ENCODE measurements at places on chromosomes 6 and 20.
A peak's percentile ranks its signal among the peaks of the same experiment; 100 is the strongest.

- no peak for DNase-seq
Measured at GRCh38 chr6:70309243-70309642, 6.4 kb upstream of the COL9A1 start.

DNA sequence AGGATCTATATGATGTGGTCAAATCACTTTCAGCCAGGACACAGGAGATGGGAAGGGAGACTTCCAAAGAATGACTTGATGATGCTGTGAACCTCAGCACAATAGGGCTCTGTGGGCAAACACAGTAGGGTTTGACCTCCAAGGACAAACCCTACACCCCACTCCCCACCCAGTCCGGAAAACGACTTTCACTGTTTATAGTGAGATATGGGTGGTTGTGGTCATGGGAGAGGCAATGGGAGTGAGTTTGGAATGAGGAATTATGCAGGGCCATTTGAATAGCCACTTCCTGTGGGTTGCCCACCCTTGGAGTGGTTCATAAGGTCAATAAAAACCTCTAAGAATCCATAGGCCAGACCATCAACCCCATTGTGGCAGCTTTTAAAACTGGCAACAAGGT, 38.4 kb upstream of the PRND start:
- no peak for DNase-seq

DNA sequence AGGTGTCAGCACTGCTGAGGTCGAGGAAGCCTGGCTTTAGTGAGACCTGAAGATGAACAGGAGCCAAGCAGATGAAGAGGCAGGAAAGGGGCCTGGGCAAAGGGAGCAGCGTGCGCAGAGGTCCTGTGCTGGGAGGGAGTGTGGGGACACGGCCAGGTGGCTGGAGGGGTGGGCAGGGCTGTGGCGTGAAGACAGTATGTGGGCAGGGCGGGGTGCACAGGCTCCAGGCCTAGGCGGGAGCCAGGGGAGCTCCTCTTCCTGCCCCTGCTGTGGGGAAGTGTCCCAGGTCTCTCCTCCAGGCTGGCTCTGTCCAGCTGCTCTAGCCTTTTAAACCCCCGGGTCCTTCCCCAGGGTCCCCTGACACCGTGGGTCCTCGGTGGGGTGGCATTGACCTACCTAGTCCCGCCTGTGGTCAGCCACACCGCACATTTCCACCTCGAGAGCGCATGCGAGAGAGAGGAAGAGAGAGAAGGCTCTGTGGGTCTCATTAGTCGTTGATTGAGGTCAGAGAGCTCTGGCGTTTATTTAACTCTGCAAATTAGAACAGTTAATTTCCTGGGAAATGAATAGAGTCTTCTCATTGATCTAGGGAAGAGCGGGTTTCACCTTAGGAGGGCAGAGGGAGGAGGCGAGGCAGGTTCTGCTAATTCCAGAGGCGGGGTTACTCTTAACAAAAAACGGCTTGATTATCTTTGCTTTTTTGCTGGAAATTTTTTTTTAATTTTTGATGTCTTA, 68.8 kb downstream of the CDH4 start:
- no peak for DNase-seq

GRCh38 chr20:50911716-50912115, 19.5 kb downstream of the ADNP start:
- DNase-seq, result no peak

DNA sequence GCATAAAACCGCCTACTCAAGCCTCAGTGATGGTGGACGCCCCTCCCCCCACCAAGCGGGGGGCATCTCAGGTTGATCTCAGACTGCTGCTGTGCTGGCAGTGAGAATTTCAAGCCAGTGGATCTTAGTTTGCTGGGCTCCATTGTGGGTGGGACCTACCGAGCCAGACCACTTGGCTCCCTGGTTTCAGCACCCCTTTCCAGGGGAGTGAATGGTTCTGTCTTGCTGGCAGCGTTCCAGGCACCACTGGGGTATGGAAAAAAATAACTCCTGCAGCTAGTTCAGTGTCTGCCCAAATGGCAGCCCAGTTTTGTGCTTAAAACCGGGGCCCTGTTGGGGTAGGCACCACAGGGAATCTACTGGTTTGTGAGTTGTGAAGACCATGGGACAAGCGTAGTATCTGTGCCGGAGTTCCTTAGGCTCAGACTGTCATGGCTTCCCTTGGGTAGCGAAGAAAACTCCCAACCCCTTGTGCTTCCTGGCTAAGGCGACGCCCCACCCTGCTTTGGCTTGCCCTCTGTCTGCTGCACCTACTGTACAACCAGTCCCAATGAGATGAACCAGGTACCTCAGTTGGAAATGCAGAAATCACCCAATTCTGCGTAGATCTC, 1334.5 kb upstream of the ADGRB3 start:
- DNase-seq, result no peak

DNA sequence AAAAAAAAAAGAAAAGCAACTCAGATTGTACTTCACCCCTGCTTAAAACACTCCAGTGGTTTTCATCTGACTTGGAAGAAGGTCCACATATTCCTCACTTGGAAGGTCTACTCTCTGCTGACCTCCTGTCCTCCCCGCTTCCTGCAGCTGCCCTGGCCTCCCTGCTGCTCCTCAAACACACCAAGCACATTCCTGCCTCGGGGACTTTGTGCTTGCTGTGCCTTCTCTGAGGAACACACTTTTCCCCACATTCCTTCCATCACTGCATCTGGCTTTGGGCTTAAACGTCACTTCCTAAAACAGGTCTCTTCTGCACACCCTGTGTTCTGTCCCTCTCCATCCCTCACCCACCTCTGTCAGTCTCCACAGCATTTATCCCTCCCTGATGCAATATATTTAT, 4.9 kb upstream of the PDYN start:
- no peak for DNase-seq

GRCh38 chr6:140073456-140073855, 699.0 kb upstream of the CITED2 start:
- no peak for DNase-seq

DNA sequence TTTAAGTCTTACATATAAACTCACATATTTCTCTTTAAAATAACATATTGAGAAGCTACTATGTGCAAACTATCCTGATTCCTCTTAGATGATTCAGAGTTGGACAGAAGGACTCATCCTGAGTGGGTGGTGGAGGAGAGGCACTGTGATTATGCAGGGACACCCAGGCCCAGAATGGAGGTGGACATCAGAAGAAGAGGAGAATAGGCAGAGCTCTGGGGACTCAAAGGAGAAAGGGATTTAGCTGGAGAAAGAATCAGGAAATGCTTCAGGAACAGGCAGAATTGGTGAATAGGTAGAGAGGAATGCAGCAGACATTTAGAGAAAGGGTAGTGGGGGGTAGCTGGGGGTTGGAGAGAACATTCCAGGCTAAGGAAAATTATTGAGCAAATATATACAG, 17.4 kb downstream of the RCAN2 start:
- no peak for DNase-seq

- DNase-seq, result no peak
Measured at GRCh38 chr6:91088976-91089375, 502.1 kb upstream of the MAP3K7 start.

DNA sequence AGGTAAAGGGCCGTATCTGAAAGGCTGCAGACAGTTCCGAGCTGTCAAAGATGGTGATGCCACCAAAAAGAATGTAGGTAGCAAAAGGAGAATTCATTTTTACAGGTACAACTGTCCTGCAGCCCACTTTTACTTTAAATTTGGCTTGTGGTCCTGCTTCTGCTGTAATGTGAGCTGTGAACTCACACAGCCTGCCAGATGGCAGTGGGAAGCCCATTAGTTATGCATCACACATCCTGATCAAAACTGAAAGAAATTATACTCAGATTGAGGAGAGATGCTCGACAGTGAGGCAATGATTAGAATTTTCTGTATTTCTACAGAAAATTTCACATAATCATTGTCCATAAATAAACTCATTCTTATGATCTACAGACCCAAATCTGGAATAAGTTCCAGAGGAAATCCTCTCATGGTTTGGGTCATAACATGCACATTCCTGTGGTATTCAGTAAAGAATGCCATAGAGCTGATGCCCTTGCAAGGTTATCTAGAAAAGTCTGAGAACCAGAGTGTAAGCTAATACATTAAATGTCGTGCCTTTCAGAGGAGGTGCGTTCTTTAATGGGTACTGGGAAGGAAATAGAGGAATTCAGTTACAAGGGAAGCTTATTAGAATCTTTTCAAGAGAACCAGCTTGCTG, 23.9 kb upstream of the E2F3 start:
- no peak for DNase-seq

- DNase-seq, result no peak
Measured at GRCh38 chr6:110491644-110492317, 15.4 kb upstream of the SLC22A16 start.

DNA sequence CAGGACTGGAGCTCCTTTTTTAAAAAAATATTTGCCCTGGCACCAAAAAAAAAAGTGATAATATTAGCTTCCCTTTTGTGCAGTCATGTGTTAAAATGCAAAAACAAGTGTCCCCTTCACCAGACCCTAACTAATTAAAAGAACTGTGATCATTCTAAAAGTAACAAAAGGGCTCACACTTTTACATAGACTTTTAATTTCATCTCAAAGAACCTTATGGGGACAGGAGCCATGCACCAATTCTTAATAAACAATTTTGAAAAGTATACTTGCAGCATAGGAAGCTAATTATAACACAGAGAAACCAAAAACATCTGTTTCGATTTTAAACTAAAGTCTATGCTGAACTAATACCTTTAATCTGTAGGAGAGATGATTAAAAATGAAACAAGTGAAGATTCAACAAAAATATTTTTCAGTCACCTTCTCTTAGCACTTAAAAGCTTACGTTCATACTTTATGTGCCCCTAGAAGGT, 17.3 kb downstream of the STX7 start:
- no peak for DNase-seq

DNA sequence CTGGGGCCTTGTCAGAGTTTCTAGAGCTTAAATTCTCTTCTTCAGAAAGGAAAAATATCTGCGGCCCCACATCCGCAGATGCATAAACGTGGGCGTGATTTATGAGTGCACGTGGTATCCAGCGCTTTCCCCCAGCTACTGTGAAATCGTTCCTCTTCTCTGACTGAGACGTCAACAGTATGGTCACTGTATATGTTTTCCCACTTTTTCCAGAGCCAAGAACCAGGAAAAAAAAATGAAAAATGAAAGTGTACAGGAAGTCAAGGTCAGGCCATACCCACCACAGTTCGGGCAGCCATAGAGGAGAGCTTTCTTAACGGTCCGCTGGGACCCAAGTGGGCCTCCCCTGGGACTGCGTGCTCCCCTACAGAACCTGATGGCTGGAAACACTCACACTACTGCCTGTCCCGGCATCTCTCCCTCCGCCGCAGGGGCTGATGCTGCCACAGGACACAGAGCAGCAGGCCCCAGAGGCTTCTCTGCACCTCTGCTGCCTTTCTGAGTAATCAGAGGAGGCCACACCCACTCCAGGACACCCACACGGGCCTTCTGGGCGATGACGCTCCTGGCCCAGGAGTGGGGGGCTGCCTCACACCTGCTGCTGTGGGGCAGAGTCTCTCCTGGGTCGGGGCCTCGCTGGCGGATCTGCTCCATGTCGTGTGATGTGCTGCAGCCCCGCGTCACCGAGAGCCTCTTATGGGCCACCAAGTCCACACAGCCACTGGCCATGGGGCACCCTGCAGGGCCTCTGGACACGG, 16.4 kb upstream of the STX16 start:
- peak; percentile 35 for DNase-seq

DNA sequence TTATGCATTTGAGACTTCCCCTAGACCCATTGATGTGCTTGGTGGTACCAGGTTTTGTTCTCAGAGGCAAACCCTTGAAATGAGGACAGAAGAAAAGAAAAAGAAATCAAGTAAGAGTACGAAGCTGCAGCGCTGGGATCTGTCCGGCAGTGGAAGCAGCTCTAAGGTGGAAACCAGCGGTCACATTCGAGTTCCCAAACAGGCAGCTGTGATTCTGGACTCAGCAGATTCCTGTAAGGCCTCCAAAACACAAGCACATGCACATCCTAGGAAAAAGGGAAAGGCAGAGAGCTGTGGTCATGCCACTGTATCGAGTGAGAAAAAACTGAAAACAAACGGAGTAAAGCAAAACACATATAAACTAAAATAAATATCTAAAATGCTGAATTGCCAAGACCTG, 4.5 kb downstream of the FAM217B start:
- DNase-seq, result no peak

DNA sequence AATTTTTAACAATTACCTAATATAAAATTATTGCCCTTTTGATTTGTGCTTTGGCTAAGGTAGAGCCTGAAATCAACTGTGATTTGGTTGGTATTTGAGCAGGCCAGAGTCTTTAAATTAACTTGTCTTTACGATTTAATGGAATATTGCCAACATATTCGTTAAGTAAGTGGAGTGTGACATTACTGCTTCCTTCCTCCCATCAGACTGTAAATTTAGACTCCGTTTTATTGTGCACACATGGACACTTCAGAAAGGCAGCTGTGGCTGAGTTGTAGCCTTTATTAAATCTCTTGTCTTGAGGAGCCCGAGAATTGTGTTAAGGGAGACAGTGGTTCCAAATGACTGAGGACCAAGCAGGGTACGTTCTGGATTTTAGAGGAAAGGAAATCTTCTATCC, 57.4 kb downstream of the CAP2 start:
- no peak for DNase-seq

GRCh38 chr6:142414462-142415250, 112.8 kb downstream of the ADGRG6 start:
- no peak for DNase-seq

DNA sequence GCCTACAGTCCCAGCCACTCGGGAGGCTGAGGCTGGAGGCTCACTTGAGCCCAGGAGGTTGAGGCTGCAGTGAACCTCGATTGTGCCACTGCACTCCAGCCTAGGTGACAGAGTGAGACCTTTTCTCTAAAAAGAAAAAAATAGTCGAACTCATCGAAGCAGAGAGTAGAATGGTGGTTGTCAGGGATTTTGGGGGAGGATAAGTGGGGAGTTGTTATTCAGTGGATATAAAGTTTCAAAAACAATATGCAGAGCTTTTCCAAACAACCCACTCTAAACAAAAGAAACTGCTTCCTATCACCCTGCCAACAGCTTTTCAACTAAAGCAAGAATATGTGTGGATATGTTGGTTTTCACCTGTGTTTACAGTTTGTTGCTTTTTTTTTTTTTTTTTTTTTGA, 11.6 kb upstream of the MAK start:
- DNase-seq, result no peak

DNA sequence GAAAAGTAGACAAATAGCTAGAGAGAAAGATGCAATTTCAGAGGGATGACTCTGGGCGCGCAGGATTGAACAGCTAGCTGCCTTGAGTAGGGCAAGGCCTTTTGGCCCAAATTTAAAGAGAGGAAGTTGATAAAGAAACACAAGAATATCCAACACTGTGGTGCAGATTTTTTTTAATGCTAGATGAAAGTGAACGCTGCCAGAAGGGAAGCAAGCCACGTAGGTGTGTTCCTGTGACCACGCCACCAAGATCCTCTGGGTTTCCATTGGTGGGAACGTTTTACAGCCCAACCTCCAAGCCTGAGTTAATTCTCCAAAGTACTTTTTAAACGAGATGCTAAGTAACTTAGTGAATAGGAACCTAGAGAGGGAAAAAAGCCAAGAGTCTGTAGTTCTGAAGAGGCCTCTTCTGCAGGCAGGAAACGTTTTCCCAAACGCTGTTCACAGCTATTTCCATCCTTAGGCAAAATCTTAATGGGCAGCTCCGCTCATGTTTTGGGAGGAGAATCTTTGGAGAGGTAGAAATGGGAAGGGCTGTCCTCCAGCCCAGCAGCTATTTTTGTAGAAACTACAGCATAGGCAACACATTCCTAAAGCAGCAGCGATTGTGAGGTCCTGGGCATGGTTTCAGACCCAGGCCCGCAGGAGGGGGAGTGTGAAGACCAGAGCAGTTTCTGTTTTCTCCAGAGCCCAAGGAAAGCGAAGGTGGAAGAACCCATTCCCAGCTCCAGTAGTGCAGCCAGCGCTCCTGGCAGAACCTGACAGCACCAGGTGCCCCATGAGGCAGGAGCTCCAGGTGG, 8.2 kb downstream of the LY86 start:
- no peak for DNase-seq

- DNase-seq, result no peak
Measured at GRCh38 chr6:117351521-117351920, 74.2 kb downstream of the ROS1 start.
